Epithelial cell of proximal tubule (primary cell): ENCODE measurements at places on chromosomes 7 and 10. TPM values are rescaled to one million over a fixed set of nuclear protein-coding genes. Genes with fewer than 3 reads are reported as not detected.

The MMRN2 gene
- total RNA-seq = 0.17 TPM in 1 of 2 replicates, not detected in the other

The AKR1C4 gene
- total RNA-seq = not detected in 2 replicates

The HABP2 gene
- total RNA-seq = 0.63 TPM in 1 of 2 replicates, not detected in the other

The GATA3 gene
- 3.2 and 3.7 TPM in 2 replicates for total RNA-seq

The SPAM1 gene
- not detected in 2 replicates for total RNA-seq

The TAS2R5 gene
- 0.35 TPM in 1 of 2 replicates, not detected in the other for total RNA-seq

The NPSR1 gene
- total RNA-seq = not detected in 2 replicates

The ASB13 gene
- total RNA-seq = 12.3 and 12.8 TPM in 2 replicates

The CNPY1 gene
- total RNA-seq = not detected in 2 replicates

The WNT8B gene
- not detected in 2 replicates for total RNA-seq

The EPHA1 gene
- total RNA-seq = 4.5 and 14.4 TPM in 2 replicates
